Activated T-helper 2 cell treated with anti-CD3 and anti-CD28 coated beads, Interferon-gamma antibody, Interleukin-2, Interleukin-4, amounts not matched to agents 10 μg/mL and 5 μg/mL and 100 μg/mL, durations not matched to agents 14 hours and 24 hours and 36 hours (primary cell): ENCODE measurements at places on chromosomes 12 and 14.

DNA sequence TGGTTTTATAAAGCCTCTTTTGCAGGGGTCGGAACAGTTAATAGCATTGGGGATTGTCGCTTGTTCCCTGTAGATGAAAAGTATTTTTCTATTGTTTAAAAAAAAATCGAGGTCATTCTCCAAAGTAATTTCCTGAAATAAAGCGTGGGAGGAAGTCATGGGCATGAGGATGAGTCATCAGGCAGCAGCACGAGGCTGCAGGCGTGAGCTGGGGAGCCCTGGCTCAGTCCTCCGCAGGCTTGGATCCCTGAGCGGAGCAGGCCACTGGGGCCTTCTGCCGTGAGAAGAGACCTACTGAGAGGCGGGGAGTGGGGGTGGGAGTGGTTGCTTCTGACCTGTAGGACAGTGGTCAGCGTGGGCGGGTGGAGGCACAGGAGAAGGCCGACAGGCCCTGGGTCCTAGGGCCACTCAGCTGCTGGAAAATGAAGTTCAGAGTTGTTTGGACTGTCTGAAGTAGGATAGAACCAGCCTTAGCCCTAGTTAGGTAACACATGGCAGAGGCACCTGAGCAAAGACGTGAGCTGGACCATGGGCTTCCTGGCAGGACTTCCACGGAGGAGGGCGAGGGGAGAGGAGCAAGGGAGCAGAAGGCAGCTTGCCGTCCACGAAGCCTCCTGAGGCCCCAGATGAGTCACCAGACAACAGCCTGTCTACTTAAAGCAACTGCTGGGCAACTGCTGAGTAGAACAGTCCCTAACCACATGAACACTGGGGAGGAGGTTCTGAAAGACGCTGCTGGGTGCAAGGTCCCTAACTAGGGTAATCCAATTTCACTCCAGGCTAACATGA lies 21.1 kb upstream of the LGALS3 start:
- DNase-seq = peak; percentile 14
- no peaks in the 10 kb centered on the region for H3K27me3 ChIP-seq
- no peak overlapping the region for H3K4me3 ChIP-seq
- H3K36me3 ChIP-seq = peaks cover 15% of the 10 kb centered on the region
- peak overlapping the region; percentile 81 for H3K27ac ChIP-seq

DNA sequence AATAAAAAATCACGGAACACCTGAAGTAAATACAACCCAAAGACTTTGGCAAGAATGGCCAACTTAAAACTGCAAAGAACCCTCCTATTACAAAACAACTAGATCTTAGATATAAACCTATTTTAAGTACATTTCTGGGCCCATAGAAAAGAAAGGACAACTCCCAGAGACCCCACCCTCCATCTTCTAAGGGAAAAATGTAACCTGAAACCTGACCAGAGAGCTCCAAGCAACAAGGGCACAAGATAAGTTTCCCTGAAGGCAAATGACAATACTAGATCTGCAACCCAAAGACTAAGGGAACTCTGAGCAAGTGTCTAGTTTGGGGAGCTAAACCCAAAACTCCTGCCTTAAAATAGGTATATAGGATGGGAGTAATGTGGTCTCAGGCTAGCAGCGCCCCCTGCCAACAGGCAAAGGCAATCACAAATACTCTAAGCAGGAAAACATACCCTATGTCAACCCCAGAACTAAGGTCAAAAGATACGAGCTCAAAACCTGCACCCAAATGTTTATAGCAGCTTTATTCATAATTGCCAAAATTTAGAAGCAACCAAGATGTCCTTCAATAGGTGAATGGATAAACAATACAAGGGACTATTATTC lies 218.9 kb downstream of the ITPR2 start:
- no peak overlapping the region for H3K27ac ChIP-seq
- no peaks in the 10 kb centered on the region for H3K36me3 ChIP-seq
- DNase-seq = no peak
- H3K27me3 ChIP-seq = no peaks in the 10 kb centered on the region
- H3K4me1 ChIP-seq = no peaks in the 10 kb centered on the region
- no peak overlapping the region for H3K4me3 ChIP-seq

GRCh38 chr12:58372298-58372697 lies 430.9 kb downstream of the ATP23 start:
- no peaks in the 10 kb centered on the region for H3K36me3 ChIP-seq
- no peak for DNase-seq
- H3K4me3 ChIP-seq = no peak overlapping the region
- no peak overlapping the region for H3K27ac ChIP-seq
- no peaks in the 10 kb centered on the region for H3K27me3 ChIP-seq
- no peaks in the 10 kb centered on the region for H3K4me1 ChIP-seq

GRCh38 chr14:29548948-29549370 lies 378.7 kb downstream of the PRKD1 start:
- no peaks in the 10 kb centered on the region for H3K36me3 ChIP-seq
- DNase-seq = no peak
- H3K27ac ChIP-seq = no peak overlapping the region
- no peaks in the 10 kb centered on the region for H3K4me1 ChIP-seq

DNA sequence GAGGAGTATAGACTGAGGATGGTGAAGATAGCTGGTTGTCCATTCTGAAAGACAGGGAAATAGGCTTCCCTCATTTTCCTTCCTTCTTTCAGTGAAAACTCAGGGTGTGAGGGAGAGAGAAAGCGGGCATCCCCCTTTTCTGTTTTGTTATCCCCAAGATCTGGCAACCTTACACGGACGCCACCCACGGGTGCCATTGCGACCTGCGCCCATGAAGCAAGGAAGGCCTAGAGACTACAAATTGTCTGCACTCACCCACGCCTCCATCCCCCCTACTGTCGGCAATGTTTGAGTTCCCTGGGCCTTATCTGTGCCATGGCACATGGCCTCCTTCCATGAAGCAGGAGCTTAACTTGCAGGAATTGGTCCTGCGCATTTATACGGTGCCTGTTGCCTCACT lies 115.0 kb upstream of the IGF1 start:
- H3K4me3 ChIP-seq = no peak overlapping the region
- peaks cover 4% of the 10 kb centered on the region for H3K27me3 ChIP-seq
- no peak overlapping the region for H3K27ac ChIP-seq
- H3K4me1 ChIP-seq = no peaks in the 10 kb centered on the region
- no peak for DNase-seq
